ENCODE measurements at places on chromosomes 16 and 17.
A peak's percentile ranks its signal among the peaks of the same experiment; 100 is the strongest.

GRCh38 chr17:50196036-50196435 is 5.4 kb downstream of the COL1A1 start:
- DNase-seq: no peak

GRCh38 chr16:4987580-4988374 is 29.6 kb downstream of the SEC14L5 start:
- no peak for DNase-seq

GRCh38 chr17:65181237-65182061 is 44.3 kb downstream of the RGS9 start:
- no peak for DNase-seq

- no peak for DNase-seq
Observed at GRCh38 chr16:77212741-77213541, 13.7 kb downstream of the SYCE1L start.

DNA sequence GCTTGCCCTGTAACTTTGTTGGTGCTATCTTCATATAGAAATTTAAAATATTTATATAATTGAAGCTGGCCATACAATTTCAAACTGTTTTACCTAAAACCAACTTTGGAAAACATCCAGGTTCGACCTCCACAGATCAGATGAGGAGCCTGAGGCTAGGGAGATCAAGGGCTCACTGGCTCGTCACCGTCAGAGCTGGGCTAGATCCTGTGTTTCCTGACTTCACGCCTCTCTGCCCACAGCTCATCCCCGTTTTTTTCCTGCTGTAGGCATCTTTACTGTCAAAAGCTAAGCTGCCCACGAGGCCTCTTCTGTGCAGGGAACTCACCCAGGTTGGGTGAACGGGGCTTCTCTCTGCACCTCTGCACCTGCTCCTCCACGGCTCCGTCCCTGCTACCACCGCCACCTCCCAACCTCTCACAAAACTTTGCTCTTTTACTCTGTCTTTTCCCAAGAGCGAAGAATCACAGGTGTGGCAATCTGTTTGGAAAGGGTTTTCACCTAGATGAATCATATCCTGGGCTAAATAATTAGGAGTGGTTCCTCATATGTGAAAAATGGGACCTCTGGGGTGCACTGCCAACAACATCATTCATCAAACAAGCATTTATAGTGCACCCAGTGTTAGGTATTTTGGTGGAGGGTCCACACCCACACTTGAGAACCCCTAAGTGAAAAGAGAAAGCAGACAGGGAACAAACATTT is 24.8 kb upstream of the KDM6B start:
- DNase-seq: no peak

- no peak for DNase-seq
Observed at GRCh38 chr17:52647411-52647810, 488.9 kb upstream of the CA10 start.

GRCh38 chr16:88772871-88773811 is 11.9 kb downstream of the PIEZO1 start:
- no peak for DNase-seq

DNA sequence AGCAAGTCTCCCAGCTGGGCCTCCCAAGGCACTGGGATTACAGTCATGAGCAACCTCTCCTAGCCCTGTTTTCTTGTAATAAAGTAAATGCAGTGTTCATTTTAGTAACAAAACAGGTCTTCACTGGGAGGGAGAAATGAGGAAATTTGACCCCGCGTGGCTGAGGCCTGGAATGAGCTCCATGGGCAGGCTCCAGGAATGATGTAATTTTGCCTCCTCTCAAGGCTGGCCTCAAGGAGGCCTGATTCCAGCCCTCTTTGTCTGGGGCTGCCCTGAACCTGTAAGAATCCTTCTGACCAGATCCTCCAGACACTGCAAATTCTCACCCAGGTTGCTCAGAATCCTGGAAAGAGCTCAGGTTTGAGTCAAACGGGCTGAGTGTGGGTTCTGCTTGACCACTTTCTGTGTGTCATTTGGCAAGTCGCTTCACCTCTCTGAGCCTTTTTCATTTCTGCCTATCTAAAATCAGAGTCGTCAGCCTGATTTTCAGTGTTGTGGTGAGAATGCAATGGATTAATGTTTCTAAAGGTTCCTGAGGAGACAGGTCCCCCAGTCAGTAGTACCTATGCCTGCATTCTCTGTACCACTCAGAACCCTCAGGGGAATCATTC is 57.1 kb downstream of the RAB11FIP4 start:
- DNase-seq: no peak

DNA sequence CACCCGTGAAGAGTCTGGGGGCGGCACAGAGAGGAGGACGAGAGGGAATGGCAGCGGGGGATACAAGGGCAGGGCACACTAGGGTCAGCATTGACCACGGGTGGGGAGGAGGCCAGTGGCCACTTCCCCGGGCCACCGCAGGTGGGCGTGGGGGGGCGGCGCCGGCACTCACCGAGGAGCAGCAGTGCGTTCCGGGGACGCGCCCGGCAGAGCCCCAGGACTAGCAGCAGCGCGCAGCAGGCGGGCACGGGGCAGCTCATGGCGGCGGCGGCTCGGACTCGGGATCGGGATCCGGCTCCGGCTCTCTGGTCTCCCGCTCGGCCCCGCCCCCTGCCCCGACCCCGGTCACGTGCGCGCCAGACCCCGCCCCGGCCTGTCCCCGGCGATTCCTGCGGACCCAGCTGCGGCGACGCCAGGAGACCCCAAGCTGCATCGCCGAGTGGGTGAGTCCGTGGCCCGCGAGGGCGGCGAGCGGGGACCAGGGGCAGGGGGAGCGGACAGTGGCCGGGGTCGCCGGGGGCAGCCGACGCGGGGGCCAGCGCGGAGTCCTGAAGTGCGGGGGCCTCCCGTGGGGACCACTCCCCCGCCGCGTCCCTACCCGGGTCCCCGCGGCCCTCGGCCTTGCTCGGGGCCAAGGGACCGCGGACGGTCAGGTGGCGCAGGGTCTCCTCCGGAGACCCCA is at the start of the genes SGSH and SLC26A11:
TSS of gene SGSH (minus strand) at position 280 of the 682 bp plus-strand sequence. CDS start at position 260, 20 bp downstream.
TSS of gene SLC26A11 (plus strand) at position 374 of the 682 bp plus-strand sequence. CDS start 1,134 bp downstream, outside the sequence.
- no peak for DNase-seq

DNA sequence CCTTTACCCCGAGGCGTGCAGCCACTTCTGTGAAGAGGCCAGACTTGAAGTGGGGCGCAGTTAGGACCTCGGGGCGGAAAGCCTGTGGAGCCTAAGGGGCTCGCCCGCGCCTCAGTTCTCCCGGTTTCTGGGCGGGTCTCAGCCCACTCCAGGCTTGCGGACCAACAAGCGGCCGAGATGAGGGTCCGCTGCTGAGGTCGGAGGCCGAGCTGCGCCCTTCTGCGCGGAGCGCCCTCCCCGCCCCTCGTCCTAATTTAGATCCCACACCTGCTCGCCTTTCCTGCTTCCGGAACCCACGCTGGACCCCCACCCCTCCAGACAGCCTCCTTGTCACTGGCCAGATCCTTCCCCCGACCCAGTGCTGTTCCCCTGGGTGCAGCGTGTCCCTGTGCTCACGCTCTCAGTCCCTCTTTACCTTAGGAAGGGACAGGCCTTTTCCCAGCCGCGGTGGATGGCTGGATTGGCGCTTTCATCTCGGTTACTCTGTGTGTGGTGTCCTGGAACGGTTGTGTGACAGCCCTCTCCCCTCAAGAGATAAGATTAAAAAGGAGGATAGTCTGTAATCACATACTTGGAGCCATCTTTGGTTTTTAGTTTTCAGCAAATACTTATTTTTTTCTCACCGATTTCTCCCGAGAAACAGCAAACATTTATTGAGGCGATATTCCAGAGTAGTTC is 933 bp upstream of the ATXN7L3 start:
- DNase-seq: no peak

GRCh38 chr17:12789075-12789480 is 220 bp upstream of the ARHGAP44 start:
- DNase-seq: no peak

GRCh38 chr17:77677211-77677610 is 281.3 kb upstream of the TNRC6C start:
- DNase-seq: no peak

GRCh38 chr17:7295230-7296180 is 1.1 kb upstream of the YBX2 start:
- no peak for DNase-seq

DNA sequence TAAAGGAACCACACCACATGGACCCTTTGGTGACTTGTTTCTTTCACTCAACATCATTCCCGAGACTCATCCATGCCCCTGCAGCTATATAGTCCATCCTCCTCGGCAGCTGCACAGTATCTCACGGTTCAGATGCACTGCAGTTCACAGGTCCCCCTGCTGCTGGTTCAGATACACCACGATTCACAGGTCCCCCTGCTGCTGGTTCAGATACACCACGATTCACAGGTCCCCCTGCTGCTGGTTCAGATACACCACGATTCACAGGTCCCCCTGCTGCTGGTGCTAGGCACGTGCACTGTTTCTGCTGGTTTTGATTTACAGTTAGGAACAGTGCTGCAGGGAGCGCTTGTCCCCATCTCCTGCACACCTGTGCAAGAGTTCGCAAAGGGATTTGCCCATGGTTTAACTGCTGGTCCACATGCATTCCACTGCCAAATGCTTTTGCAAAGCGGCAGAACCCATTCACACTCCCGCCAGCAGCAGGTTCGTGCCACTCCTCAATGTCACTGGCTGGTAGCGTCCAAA is 3.8 kb downstream of the HSDL1 start:
- DNase-seq: no peak

DNA sequence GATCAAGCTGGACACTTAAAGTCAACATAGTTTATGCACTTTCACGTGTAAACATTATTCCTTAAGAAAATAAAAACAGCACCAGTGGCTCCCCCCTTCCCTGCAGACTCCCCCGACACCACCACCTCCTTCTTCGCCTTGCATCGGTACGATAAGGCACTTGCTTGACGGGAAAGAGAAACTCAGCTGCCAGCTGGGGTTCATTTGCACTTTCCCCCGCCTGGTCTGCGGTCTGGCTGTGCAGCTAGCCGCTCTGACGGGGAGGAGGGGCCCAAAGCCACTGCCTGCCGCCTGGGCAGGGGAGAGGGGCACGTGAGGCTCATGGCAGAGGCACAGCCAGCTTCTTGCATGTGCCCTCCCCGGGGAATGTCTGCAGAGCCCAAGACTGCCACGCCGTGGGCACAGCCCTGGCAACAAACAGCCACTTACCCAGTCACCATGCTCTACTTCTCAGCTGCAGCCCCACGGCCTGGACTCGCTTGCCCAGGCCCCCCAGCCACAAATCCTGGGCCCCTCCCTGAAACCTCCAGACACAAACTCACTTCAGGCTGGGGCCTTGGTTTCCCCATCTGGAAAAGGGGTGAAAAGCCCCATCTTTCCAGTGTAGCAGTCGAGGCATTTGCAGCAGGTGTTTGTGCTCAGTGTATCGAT is 16.5 kb upstream of the PRM1 start:
- DNase-seq: peak; percentile 63

DNA sequence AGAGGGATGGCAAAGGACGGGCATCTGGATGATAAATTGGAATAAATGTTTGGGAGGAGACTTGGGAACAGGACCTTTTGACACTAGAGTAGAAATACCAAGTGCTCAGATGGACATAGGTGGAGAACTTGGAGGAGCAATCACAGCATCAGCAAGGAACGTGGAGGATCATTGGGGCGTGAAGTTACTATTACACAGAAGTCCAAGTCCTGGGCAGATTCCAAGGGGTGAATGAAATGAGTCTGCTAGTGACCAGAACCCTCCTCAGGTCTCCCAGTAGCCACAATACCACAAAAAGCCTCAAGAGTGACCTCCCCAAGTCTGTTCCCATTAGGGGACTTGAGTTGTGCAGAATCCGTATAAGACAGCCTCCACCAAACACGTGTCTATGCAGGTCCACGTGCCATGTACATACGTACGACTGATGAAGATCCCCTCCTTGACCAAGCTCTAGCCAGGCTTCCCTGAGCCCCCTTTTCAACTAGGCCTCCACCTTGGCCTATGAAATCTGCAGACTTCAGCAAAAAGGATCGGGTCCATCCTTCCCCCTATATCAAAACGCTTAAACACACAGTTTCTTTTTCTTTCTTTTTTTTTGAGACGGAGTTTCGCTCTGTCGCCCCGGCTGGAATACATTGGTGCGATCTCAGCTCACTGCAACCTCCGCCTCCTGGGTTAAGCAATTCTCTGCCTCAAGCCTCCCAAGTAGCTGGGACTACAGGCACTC is 2.2 kb downstream of the C17orf67 start:
- no peak for DNase-seq

GRCh38 chr17:81160747-81161453 is 4.4 kb upstream of the PVALEF start:
- DNase-seq: no peak

- no peak for DNase-seq
Observed at GRCh38 chr17:50125420-50125997, 4.5 kb downstream of the SAMD14 start.

DNA sequence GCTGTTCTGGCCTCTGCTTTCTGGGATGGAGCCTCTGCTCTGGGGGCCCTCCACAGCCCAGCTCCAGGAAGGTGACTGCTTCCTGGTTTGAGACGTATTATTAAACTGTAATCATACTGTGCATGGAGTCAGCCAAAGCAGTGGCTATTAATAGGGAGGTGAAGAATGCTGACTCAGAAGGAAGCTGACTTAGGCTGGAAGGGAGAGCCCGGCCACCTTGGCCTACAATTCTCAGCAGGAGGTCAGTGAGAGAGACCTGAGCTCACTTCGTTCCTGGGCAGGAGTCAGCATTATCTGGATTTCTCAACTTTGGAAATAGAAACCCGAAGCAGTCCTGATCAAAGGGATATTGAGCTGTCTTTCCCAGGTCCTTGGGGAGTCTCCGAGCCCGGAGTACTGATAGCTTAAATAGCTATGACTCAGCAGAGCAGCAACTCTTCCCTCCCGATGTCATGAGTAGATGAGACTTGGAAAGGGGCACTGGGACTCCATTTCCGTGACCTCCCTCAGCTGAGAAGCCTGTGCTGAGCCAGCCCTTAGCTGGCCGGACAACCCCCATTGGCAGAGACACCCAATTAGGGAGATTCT is 91.8 kb downstream of the YPEL2 start:
- no peak for DNase-seq

DNA sequence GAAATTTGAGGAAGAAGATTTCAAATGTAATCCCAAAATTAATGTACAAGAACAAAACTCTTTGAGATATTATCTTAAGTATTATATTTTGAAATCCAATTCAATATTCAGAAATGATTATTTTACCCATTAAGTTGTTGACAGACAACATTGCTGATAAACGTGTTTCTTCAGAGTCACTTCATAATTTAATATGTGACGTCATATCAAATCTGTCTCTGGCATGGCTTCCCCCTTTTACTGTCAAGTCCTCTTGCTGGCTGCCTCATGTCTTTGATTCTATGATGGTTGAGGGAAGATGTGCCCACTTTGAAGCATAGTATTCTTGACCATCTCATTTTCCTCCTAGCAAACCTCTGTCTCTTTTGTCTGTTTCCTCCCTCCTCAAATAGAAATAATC is 1257.1 kb upstream of the GOT2 start:
- no peak for DNase-seq

DNA sequence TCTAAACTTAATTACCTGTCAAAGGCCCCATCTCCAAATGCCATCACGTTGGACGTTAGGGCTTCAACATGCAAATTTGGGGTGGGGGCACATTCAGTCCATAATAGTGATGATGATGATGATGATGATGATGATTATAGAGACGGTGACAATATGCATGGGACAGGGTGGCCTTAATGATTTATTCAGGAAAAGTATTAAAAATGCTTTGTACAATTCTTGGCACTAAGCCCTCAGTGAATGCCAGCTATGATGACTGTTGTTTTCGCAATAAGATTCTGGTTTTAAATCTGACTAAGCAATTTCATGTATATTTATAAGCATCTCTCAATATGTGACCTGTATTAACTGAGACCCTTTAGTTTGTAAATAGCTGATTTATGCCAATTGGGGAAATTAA is 106.3 kb downstream of the C16orf95 start:
- DNase-seq: no peak
